ENCODE measurements at places on chromosomes 11 and 22.

GRCh38 chr11:22433094-22433455 lies 94.9 kb downstream of the SLC17A6 start:
- H3K27me3 ChIP-seq, result no peaks in the 10 kb centered on the region
- no peaks in the 10 kb centered on the region for H3K36me3 ChIP-seq

DNA sequence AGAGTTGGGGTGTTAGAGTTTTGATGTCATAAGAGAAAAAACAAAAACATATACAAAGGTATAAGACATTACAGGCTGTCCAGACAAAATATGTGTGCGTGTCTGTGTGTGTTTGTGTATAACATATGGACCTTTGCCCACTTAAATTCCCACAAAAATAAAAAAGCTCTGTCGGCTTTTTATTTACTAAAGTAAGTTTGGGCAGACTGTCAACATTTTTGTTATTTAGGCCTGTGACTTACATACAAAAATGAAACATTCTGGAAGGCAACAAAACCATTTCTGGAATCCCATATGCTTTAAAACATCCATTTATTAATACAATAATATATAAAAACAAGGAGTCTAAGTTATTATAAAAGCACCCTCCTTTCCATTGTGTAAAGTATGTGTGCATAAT lies 960.1 kb upstream of the FAT3 start:
- H3K4me1 ChIP-seq, result no peaks in the 10 kb centered on the region
- H3K27me3 ChIP-seq, result no peaks in the 10 kb centered on the region
- H3K27ac ChIP-seq, result no peak overlapping the region

DNA sequence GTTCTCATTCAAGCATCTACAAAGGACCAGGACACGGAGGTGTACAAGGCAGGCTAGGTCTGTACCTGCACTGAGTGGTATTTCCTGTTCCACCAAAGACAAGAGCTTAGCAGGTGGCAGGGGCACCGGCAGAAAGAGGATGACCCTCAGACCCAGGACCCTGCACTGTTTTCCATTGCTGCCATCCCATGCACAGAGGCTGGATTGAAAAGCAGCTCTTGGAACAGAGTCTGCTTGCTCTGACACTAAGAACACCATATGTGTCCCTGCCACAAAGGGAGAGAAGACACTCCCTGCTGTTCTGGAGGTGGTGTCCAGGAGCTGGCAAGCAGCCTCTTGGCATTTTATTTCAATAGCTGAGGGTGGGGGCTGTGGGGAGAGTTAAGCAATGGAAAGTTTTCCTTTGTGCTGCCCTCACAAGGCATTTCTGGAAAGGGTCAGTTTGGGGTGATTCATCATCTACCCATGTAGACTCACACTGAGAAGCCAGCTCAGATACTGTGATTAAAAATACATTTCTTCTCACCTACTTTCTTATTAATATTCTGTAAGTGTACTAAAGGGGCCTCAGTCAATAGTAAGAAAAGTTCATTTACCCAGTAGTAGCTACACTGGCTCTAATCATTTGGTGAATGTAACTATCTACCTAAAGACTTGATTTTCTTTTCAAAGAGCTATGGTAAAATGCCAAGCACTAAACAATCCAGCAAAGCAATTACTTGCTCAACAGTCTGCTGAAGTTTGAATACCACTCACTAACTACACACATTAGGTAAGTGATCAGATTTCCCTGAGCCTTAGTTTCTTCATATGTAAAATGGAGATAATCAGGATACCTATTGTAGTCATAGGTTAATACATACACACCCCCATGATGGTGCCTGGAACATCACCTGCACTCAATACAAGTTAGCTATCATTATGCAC lies 55.2 kb downstream of the SLC1A2 start:
- no peaks in the 10 kb centered on the region for H3K4me1 ChIP-seq
- no peak overlapping the region for H3K4me3 ChIP-seq
- H3K27me3 ChIP-seq, result no peaks in the 10 kb centered on the region
- peak; percentile 80 for DNase-seq
- H3K36me3 ChIP-seq, result no peaks in the 10 kb centered on the region
- peak overlapping the region; percentile 87 for H3K27ac ChIP-seq

- H3K36me3 ChIP-seq, result no peaks in the 10 kb centered on the region
- no peaks in the 10 kb centered on the region for H3K4me1 ChIP-seq
- no peak overlapping the region for H3K27ac ChIP-seq
- no peaks in the 10 kb centered on the region for H3K27me3 ChIP-seq
Measured at GRCh38 chr11:31711137-31711536, 100.0 kb downstream of the PAX6 start.

DNA sequence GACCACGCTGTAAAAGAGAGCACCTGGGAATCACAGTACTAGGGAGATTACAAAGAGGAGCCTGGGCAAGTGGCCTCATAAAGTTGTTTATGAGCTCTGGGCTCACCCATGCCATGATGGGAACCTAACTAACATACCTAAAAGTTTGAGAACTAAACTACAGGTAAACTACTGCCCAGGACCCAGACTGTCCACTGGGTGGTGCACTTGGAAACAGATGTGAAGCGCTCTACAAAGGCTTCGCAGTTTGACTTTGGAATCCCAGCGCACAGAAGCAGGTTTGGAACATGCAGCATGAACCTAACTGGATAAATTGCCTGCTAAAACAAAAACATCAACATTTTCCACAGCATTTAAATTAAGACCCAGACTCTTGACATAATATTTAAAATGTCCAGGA lies 418.6 kb downstream of the FAM181B start:
- no peak overlapping the region for H3K27ac ChIP-seq
- H3K27me3 ChIP-seq, result no peaks in the 10 kb centered on the region
- no peak for DNase-seq

- no peaks in the 10 kb centered on the region for H3K4me1 ChIP-seq
- H3K27ac ChIP-seq, result no peak overlapping the region
- no peak overlapping the region for H3K4me3 ChIP-seq
Measured at GRCh38 chr22:28044546-28045173, 125.6 kb upstream of the PITPNB start.

GRCh38 chr22:34324763-34325162 lies 404.5 kb upstream of the LARGE1 start:
- no peaks in the 10 kb centered on the region for H3K27me3 ChIP-seq
- no peaks in the 10 kb centered on the region for H3K4me1 ChIP-seq
- H3K27ac ChIP-seq, result no peak overlapping the region
- no peak overlapping the region for H3K4me3 ChIP-seq

DNA sequence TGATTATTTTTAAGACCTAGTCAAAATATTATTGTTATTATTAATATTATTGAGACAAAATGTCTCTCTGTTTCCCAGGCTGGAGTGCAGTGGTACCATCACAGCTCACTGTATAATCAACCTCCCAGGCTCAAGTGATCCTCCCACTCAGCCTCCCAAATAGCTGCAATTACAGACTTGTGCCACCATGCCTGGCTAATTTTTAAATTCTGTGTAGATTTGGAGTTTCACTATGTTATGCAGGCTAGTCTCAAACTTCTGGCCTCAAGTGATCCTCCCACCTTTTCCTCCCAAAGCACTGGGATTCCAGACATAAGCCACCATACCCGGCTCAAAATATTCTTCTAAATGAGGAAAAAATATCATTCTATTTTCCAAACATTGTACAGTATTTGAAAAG lies 37.0 kb downstream of the SLC36A4 start:
- no peaks in the 10 kb centered on the region for H3K36me3 ChIP-seq
- no peak overlapping the region for H3K27ac ChIP-seq
- H3K4me3 ChIP-seq, result no peak overlapping the region

GRCh38 chr22:44183287-44183588 lies 2.5 kb downstream of the PARVG start:
- DNase-seq, result no peak
- no peaks in the 10 kb centered on the region for H3K27me3 ChIP-seq
- no peaks in the 10 kb centered on the region for H3K4me1 ChIP-seq
- H3K4me3 ChIP-seq, result no peak overlapping the region

DNA sequence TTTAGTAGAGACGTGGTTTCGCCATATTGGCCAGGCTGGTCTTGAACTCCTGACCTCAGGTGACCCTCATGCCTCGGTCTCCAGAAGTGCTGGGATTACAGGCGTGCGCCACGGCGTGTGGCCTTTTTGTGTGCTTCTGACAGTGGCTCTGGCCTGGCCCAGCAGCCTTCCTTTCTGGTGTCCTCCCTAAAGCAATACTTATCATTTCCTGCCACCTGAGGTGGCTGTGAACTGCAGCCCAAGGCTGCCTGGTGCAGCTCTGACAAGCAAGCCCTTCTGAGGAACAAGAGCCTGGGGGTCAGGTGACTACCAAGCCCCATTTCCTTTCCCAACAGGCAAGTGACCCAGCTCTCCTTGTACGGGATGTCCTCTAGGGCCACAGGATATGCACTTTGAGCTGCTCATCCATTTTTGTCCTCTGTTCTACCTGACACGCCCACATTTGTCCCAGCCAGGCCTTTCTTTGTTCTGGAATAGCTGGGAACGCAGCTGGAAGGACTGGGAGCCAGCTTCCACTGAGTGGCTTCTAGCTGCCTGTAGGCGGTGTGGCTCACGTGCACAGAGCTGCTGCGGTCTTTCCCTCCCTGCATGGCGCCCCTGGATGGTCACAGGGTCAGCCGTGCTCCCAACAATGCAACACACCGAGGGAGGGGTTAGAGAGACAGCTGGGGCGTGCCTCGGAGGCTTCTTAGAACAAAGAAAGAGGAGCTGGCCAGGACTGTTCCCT lies 12.3 kb upstream of the BID start:
- no peaks in the 10 kb centered on the region for H3K36me3 ChIP-seq
- DNase-seq, result peak; percentile 69
- H3K4me1 ChIP-seq, result no peaks in the 10 kb centered on the region
- peak overlapping the region; percentile 44 for H3K27ac ChIP-seq

DNA sequence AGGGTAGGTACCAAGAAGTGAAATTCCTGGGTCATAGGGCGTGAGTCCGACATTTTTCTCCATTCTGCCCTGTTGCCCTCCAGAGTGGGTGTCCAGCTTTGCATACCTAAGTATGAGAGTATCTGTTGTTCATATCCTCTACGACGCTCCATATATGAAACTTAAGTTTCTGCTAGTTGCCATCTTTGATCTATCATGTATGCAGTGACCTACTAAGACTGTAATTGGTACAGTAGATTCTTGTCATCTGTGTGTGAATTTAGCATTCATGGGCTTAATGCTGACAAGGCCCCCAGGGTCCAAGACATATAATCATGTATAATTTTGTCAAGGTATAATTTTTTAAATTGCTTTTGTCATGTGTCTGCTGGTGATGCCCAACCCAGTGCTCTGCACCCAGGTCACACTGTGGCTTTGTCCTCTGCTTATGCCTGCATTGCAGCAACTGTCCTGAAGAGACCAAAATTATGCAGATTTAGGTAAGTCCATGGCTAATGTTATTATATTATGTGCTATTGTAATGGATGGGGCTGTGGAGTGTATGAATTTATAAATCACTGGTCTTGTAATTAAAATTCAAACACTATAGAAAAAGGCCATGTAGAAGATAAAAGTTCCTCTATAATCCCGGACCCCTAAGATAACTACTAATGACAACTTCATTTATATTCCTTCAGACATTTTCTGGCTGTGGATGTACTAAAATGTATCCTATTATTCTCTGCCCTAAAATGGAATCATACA lies 12.2 kb downstream of the NEAT1 start:
- peaks cover 14% of the 10 kb centered on the region for H3K4me1 ChIP-seq
- no peaks in the 10 kb centered on the region for H3K27me3 ChIP-seq
- H3K27ac ChIP-seq, result no peak overlapping the region
- no peak for DNase-seq
- H3K4me3 ChIP-seq, result no peak overlapping the region
- H3K36me3 ChIP-seq, result no peaks in the 10 kb centered on the region

DNA sequence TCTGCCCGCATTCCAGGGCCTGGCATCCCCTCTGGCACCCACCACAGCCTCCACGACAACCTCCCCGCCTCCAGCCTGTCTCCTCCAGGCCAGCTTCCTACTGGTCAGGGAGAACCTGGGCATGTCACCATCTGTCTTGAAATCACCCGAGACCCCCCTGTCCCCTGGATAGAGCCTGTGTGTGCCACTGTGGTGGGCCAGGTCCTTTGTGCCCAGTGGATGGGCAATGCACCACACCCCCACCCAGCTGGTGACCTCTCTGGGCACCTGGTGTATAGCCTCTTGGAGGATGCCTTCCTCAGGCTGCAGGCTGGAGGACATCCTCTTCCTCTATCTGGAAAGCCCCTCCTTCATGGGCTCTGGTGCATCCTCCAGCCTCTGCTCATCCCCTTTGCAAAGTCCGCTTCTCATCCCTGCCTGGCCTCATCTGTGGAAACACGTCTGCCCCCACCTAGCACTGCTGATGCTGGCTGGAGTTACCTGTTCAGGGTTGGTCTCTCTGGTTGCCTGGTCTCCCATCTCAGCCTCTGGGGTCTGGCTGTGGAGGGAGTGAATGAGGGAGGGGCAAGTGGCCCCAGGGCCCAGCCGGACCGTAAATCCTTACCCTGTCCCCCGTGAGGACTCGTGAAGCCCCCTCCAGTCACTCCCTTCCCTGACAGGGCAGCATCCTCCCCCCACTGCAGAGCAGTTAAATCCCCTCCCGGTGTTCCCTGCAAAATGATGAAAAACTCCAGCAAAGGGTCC lies 589.6 kb downstream of the TBC1D22A start:
- H3K4me1 ChIP-seq, result no peaks in the 10 kb centered on the region
- H3K36me3 ChIP-seq, result no peaks in the 10 kb centered on the region
- H3K27ac ChIP-seq, result no peak overlapping the region
- H3K4me3 ChIP-seq, result no peak overlapping the region
- no peak for DNase-seq

DNA sequence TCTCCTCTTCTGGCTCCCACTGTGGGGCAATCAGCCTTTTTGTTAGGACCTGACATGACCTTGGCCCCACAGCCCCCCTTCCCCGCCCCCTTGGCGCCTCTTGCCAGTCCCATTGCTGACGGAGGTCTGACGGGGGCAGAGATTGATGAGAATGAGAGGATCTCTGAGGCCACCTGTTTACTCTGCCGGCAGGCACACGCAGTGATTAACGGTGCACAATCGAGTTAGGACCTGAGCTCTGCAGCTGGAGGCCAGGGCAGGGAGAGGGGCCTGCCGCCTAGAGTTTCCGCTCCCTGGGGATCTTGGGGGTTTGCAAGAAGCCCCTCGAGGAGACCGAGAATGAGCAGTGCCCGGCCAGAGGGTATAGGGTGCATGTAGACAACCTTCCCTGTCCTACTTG lies 6.8 kb upstream of the CHRM1 start:
- H3K4me1 ChIP-seq, result no peaks in the 10 kb centered on the region
- H3K27me3 ChIP-seq, result peaks cover 20% of the 10 kb centered on the region
- no peaks in the 10 kb centered on the region for H3K36me3 ChIP-seq
- H3K4me3 ChIP-seq, result no peak overlapping the region
- DNase-seq, result no peak
- no peak overlapping the region for H3K27ac ChIP-seq

All from uterus (tissue), 4 donors.